Activated naive CD8-positive, alpha-beta T cell treated with anti-CD3 and anti-CD28 coated beads, Interleukin-2, amount 10 ng/mL, durations not matched to agents 7 days and 5 days (primary cell): ENCODE measurements at places on chromosomes 2 and 18.
A peak's percentile ranks its signal among the peaks of the same experiment; 100 is the strongest.

- no peak for DNase-seq
Measured at GRCh38 chr2:74096052-74096451, 51.7 kb downstream of the BOLA3 start.

DNA sequence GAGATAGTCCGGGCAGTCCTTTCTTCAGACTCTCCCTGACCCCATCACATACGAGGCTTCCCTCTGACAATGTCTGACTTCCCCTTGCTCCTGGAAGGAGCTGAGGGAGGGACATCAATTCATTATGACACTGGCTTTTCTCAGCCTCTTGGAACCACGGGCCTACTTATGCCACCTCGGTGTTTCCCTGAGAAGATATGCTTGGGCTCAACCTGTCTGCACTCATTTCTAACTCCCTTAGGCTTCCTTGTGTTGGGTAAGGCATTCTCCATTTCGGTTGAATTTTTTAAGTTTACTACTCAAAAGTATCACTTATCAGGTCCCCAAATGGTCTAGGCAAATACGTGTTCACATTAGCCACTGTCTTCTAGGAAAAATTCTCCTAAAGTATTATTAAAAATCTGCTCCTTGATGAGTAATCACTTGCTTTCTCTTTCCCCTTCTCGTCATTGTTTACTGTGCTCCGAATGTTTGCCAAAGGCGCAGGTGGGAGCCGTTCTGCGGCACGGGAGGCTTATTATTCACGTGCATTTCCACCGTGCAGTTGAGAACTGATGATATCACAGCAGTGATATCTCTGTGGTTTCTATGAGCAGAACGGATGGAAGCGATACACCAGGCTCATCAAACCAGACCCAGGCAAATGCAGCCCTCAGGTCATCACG, 33.1 kb downstream of the ARL4C start:
- DNase-seq: peak; percentile 49

DNA sequence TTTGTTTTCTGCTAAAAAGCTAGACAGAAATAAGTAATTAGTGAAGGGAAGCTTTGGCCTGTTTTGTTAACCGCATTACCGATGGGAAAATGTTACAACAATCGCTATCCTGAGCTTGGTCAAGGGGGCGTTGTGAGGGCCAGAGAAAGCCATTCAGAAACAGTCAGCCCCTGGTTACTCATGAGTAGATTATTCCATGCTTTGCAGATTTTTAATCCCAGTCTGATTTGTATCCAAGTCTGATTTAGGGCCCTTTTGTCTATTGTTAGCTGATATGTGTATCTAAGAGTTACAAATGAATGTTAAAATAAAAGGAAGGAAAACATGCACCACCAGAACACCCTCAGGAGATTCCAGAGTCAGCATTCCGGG, 99.1 kb downstream of the PRPF40A start:
- no peak for DNase-seq

DNA sequence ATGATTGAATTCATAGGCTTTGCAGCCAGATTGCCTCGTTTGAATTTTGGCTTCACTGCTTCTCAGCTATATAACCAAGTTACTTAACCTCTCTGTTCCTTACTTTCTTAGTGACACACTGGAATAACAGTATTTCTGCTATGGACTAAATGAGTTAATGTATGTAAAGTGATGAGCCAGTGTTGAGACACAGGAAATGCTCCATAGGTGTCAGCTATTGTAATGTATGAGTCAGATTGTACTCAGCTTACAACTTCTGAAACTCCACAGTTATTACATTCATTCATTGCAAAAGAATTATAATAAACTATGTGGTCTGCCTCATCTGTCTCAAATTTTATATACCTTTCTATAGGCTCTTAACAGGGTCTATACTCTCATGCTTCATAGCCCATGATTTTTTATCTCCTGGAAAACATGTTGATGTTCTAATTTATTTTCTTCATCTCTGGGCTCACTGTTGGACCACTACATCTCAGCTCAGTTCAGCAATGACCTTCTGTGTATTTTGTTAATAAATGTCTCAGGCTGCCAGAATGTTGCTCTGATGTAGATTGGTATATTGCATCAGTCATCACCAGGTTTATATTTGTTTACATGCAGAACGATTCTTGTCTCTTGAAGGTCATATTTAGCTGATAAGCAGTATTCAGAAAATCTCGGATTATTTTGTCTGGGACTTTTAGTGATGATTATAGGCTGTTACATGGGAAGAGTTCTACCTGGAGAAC, 76.2 kb downstream of the MAP3K20 start:
- no peak for DNase-seq
